Hippocampal formation (tissue), 2 donors: ENCODE measurements at places on chromosomes 3 and 15.

- DNase-seq = no peak
Observed at GRCh38 chr3:113439606-113440005, 1.7 kb downstream of the CFAP44 start.

DNA sequence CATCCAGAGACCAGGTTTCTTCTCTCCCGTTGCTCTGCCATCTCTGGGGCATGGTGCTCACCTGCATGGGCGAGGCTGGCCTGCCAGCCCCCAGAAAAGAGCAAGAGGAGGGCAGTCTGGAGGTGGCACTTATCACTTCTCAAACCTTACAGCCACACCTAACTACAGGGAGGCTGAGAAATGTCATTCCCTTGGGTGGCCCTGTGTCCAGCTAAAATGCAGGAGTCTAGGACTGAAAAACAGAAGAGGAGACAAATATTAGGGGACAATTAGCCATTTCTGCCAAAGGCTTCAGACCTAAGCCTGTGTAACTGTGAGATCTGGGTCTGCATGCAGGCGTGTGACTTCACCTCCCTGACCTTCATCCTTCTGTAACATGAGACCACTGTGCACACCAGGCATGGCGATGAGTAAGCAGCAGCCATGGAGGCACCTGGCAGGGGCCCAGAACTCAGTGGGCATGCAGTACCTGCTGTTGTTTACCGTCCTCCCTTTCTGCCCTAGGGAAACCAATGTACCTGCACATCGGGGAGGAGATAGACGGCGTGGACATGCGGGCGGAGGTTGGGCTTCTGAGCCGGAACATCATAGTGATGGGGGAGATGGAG lies 83.4 kb downstream of the MESD start:
- DNase-seq = no peak

GRCh38 chr3:141828890-141829289 lies 47.6 kb upstream of the ATP1B3 start:
- no peak for DNase-seq

GRCh38 chr3:186965141-186965879 lies 35.0 kb downstream of the ST6GAL1 start:
- no peak for DNase-seq

GRCh38 chr3:169759256-169759655 lies 5.6 kb downstream of the TERC start:
- no peak for DNase-seq

DNA sequence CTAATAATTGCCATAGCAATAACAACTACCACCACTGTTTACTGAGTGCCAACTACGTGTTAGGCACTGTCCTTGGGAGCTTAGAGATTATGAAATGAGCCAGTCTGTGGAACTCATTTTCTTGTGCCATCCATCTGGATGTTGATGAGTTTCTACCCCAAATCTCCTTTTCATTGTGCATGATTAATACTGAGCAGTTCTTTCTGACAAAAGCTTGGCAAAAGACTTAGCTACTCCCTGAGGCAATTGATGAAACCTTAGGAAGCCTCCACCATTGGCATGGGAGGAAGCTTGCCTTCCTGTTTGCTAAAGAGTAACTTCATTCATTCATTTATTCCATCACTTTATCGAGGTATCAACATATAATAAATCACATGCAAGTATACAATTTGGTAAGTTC lies 39.8 kb downstream of the PRICKLE2 start:
- no peak for DNase-seq

DNA sequence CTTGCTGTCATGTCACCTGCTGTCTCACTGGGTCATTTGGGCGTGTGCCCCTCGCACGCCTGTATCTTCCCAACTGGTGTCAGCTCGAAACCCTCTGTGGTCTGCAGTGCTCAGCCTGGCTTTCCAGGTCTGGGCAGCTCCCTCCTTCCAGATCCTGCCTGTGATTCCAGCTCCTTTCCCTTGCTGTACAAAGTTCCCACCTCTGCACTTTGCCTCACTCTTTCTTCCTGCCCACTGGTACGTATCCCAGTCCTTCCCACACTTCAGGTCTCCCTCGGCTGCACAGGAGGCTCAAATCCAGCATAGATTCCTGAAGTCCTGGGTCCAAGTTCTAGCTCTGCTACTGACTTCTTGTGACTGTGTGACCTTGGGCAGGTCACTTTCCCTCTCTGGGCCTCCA lies 2.1 kb upstream of the PAQR5 start:
- DNase-seq = no peak

DNA sequence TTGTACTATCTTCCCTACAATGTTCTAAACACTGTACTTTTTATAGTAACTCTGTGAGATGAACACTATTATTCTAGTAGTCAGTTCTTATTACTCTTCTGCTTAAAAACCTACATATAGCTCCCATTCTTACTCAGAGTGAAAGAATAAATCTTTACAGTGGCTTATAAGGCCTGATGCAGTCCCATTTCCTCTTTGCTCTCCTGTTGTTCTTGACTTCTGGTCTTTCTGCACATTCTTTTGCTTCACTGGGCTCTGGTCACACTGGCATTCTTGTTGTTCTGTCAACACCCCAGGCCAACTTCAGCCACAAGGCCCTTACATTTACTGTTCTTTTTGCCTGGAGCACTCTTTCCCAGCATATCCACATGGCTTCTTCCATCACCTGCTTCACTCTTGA lies 58.2 kb upstream of the TP63 start:
- no peak for DNase-seq

GRCh38 chr3:114408736-114409670 lies 115.2 kb downstream of the TIGIT start:
- DNase-seq = no peak

DNA sequence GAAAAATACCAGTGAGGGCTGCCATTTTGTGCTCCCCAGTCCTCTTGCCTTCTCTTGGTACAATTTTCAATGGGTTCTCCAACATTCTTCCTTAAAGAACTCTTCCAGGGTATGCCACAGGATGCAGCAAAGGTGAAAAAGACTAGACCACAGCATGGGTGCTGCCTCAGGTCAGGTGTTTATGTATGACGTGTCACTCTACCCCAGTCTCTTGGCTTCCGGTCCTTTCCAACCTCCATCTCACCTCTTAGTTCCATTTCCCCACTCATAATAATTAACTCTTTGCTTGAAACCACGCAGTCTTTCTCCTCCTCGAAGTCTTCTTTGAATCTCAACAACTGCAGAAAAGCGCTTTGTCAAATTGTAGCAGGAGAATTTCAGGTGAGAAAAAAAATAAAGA lies 104.7 kb upstream of the TBC1D5 start:
- no peak for DNase-seq

- no peak for DNase-seq
Observed at GRCh38 chr3:169563775-169564059, 99.8 kb downstream of the MECOM start.

- DNase-seq = peak; percentile 59
Observed at GRCh38 chr15:72319985-72320671, at the start of gene CELF6. CELF6 (minus strand) TSS chr15:72320157; CDS start chr15:72319874, 283 bp downstream.

DNA sequence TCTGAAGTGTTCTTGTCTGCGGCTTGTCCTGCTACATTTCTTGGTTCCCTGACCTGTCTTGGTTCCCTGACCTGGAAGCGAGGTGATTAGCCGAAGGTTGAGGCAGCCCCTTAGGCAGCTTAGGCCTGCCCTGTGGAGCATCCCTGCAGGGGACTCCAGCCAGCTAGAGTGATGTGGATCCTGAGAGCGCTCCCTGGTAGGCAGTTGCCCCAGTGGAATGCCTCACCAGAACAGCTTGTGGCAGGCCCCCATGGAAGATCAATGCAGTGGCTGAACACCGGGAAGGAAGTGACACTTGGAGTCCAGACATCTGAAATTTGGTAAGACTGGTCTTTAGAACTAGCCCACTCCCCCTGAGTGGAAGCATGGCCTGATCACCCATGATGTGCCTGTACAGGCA lies 5.5 kb upstream of the ROBO1 start:
- DNase-seq = no peak

DNA sequence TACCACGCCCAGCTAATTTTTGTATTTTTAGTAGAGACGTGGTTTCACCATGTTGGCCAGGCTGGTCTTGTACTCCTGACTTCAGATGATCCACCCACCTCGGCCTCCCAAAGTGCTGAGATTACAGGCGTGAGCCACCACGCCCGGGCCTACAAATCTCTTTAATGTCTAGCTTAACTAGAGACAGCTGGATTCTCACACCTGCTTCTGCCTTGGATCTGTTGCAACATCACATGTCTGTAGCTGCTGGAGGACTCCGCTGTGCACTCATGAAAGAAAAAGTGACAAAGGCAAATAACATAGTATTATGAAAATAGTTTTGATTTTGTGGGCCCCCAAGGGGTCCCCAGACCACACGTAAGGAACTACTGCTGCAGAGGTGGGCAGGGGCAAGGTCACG lies 85.9 kb downstream of the NCEH1 start:
- DNase-seq = no peak

- no peak for DNase-seq
Observed at GRCh38 chr3:69251078-69251805, 128.8 kb upstream of the LMOD3 start.

GRCh38 chr3:40593351-40593750 lies 68.6 kb downstream of the ZNF621 start:
- DNase-seq = no peak

- DNase-seq = no peak
Observed at GRCh38 chr3:115254492-115255196, 107.6 kb upstream of the ZBTB20 start.

DNA sequence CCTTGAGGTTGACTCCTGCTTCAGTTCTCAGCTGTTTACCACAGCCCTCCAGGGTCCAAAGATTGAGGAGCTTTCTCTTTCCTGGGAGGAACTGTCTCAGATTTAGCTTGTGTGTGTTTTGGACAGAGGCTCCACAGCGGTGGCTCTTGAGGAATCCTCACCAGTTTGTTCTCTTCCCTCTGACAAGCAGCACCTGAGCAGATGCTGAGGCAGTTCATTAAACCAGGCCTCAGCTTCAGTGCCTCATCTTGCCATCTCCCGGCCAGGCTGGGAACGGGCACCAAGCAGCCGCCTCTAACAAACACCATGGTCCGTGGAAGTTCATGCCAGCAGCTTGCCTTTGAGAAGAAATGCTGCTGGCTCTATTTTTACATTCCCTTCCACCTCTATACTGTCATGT lies 25.8 kb upstream of the TIMP4 start:
- no peak for DNase-seq

DNA sequence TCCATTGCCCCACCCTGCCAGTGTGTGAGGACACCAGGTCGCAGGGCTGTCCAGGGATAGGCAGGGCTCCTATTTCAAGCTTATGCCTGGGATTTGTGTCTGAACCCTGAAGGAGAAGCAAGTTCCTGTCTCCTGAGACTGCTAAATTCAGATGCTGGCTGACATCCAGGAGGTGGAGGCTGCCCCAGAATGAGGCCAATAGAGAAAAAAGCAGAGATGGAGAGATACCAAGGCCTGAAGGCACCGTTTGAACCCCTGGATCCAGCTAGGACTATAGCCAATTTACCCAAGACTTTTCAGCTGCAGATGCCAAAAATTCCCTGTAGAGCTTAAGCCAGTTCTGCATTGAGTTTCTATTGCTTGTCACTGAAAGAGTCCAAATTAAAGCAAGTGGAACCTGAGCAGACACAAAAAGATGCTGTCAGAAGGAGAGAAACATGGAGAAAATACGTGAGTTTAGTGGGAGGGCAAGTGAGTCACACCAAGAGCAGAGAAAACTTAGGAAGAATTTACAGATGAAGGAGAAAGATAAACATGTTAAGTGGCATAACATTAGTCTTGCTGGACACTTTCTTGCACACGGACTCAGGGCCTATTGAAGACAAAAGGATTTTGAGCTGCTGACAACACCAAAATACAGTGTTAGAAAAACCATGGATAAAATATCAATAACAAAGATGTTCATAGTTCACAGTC lies 148.6 kb downstream of the CNTN3 start:
- DNase-seq = peak; percentile 2

- no peak for DNase-seq
Observed at GRCh38 chr3:108838436-108838835, 15.8 kb downstream of the TRAT1 start.

DNA sequence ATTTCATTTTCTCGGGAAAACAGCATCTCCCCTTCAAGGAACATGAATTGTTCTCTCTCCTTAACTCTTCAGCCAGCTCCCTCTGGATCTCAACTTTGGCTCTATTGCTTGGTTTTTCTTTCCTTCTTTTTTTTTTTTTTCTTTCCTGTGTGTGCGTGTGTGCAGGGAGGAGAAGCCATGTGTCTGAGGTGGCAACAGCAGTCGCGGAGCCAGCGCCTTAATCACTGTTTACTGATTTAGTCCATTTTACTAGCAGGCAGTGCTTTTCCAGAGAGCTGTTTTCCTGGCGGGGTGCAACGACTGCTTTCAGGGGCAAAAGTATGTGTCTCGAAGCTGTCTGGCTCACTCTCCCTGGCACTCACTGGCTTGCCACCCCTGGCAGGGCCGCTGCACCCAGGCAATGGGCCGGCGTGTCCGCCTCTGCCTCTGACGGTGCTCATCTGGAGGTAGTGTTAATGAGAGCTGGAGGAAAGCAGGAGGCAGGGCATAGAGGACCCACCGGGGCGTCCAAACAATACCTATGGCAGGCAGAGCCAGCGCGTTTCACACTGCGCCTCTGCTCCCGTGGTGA lies 835.4 kb upstream of the NR2F2 start:
- no peak for DNase-seq

DNA sequence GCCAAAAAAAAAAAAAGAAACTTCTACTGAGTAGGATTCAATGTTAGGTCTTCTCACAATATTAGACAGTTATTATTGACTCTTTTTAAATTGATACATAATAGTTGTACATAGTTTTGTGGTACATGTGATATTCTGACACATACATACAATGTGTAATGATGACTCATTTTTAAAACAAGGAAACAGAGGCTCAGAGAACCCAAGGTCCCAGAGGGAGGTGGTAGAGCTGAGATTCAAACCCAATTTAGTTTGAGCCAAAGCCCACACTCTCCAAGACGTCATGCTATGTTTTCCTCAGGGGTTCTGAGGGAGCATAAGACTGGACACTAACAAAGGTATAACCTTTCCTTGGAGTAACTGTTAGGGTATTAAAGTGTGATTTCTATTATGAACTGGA lies 40.6 kb downstream of the MYO5C start:
- DNase-seq = no peak

DNA sequence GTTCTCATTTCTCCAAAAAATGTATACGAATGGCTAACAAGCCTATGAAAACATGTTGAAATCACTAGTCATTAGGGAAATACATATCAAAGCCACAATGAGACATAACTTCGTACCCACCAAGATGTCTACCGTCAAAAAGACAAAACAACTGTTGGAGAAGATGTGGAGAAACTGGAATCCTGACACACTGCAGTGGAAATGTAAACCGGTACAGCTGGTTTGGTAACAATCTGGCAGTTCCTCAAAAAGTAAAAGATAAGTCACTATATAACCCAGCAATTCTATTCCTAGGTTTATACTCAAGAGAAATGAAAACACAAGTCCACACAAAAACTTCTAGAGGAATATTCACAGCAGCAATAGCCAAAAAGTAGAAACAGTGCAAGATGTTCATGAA lies 7.0 kb downstream of the SCAPER start:
- DNase-seq = no peak
